ENCODE measurements at places on chromosomes 3 and 15.

DNA sequence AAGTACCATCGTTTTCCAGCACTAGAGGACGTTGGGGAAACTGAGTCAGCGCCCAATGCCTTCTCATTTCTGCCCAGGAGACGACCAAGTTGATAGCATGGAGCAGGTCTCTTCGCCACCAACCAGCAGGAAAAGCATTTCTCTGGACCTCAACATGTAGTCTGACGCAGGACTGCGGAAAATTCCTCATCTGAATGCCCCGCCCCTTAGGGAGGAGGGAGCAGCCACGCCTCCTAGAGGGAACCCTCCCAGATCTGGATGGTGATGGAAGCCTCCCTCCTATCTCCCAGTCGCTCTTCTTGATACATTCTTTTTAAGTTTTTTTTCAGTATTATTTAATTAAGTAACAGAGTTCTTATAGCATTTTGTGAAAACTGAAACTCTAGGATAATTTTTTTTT is 17.4 kb upstream of the MINDY4B start:
- no peak for DNase-seq

GRCh38 chr3:194672876-194673275 is 885 bp upstream of the LSG1 start:
- no peak for DNase-seq

DNA sequence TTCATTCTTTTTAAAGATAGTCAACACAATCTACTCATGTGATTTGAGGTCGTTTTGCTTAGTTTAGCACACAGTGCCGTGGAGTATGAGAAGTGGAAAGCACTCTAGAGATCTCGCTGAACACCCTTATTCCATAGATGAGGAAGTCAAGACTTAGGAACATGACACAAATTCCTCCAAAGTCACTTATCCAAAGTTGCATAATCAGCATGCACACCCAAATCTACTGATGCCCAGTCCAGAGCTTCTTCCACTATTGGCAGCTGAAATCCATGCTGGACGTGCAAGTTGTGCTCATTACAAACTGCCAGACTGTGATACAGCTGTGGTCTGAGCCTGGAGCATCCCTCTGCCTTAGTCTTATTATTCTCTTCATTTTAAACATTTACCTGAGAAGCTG is 83.5 kb upstream of the ZNF280D start:
- no peak for DNase-seq

- DNase-seq = no peak
These were observed 18.8 kb downstream of the MYL3 start for GRCh38 chr3:46844397-46844796.

GRCh38 chr3:159877924-159878323 is 110.7 kb upstream of the IL12A start:
- DNase-seq = no peak

DNA sequence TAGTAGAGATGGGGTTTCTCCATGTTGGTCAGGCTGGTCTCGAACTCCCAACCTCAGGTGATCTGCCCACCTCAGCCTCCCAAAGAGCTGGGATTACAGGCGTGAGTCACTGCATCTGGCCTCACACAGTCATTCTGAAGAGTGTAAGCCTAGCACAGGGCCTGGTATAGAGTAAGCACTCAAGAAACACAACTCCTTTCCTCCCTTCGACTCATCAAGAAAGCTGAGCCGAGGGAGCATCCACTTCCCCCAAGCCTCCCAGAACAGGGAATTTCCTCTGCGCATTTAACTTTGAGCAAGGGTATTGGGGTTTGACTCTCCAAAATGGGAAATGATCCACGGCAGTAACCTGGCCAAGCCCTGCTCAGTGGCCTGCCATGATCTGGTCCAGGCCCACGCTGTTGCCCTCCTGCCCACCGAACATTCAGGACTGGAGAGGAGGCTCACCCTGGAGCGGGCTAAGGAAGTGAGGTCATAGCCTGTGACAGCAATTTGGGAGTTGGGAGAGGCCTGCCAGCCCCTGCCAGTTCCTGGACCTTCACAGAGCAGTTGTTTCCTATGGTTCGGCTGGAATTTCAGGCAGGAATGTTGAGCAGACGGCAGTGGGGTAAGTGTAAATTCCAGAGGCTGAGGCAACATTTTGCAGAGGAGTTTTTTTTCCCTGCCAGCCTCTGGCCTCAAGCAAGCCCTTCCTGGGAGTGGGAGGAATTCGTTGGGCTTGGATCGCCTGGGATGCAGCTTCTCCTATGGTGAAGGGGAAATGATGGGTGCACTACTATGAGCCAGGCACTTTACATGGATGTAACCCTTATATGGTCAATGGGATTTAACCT is 21.2 kb upstream of the SMAD3 start:
- DNase-seq = no peak

DNA sequence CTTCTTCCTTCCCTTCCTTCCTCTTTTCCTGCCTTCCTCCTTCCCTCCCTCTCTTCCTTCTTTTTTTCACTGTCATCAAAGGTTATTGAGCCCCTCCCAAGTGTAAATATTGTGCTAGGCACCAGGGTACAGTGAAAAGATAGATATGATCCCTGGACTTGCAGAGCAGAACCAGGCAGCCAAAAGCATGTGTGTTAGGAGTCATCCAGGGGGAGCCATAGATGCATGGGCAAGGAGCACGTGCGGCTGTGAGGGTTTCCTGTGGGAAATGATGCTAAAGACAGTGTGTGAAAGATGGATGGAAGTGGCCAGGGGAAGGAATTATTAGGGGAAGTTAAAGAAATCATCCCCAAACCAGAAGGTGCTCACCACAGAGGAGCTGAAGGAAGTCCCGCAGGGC is 65.2 kb downstream of the NR2F2 start:
- DNase-seq = no peak

- DNase-seq = peak; percentile 46
These were observed 19.1 kb upstream of the ADGRG7 start for GRCh38 chr3:100590114-100590839.

GRCh38 chr3:66478960-66479359 is 21.9 kb downstream of the LRIG1 start:
- no peak for DNase-seq

- no peak for DNase-seq
These were observed 141.4 kb downstream of the TP63 start for GRCh38 chr3:189772584-189772983.

- no peak for DNase-seq
These were observed 1.2 kb downstream of the NT5DC2 start for GRCh38 chr3:52532517-52532837.

GRCh38 chr3:30457726-30458125 is 148.7 kb upstream of the TGFBR2 start:
- no peak for DNase-seq

GRCh38 chr15:63244976-63245645 is 32.3 kb upstream of the APH1B start:
- DNase-seq = no peak

DNA sequence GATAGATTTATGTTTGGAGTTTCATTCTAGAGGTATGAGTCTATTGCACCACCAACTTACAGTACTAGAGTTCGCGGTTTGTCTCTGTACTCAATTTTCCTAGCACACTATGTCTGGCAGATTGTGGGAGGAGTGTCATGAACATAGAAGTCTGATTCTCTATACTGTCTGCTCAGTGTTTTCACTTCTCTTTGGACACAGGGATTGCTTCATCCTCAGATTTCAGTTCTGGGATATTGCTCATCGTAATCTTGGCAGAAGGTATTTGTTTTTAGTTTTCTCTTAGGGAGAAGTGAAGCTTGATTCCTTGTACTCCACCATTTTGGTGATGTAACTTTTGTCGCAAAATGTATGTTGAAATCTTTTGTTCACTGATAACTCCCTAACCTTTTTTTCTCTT is 27.8 kb upstream of the AZI2 start:
- DNase-seq = no peak

DNA sequence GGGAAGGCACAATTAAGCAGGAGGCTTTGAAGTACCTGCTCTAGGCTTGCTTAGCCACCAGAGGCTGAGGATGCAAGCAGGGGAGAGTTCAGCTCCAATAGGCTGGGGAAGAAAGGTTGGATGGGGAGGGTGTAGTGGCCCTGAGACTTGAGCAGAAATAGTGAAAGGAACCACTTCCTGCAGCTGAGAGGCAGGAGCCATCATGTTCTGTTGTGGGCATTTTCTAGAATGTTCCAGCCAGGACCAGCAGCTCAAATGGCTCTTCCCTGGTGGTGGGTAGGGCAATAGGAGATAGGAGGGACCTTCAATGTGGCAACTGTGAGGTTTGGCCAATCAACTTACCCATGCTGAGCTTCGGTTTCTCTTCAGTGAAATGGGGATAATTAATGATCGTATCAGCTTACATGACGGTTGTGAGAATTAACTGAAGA is 79.1 kb upstream of the CGNL1 start:
- no peak for DNase-seq

DNA sequence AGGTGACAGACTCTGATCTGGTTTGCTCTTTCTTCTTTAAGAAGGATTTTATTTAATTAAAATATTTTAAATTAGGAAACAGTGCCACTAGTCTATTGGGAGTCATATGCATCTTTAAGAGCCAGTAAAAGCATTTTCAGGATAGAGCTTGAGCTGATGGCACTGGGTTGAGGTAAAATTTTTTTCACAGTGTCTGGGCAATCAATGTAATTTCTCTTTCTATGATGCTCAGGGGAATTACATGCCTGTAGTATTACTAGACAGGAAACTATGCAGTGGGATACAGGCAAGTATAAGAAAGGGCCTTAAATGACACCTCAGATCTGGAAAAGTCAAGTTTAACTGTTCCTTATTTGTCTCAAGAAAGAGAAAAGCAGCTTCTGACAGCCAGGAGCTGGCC is 76.4 kb downstream of the GAP43 start:
- DNase-seq = no peak

DNA sequence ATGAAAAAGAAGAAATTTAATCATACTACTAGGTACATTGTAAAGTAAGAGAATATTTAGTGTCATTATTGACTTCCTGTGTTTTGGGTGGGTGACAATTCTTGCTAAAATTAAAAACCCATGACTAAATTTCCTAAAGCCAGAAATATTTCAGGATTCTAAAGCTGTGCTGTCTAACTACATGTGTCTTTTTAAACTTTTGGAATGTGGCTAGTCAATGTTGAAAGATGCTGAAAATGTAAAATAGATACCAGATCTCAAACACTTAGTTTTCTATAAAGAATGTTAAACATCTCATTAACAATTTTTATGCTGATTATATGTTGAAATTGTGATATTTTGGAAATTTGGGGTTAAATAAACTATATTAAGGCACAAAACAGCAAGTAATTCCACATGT is 308.9 kb upstream of the TMCO5A start:
- no peak for DNase-seq

DNA sequence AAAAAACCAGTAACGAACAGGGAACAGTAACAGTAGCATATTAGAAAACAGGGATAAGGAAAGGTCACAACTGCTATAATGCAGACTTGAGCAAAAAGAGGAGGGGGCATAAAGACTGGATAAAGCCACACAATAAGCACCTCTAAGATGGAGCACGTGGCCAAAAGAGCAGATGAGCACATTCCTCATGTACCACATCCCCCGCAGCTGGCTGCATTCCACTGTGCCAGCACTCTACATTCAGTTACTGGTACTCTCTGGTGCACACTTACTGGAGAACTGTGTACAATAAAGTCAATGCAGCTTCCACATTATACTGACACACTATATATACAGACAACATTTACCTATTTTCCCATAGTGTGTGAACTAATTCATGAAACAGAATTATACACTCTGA is 64.7 kb downstream of the UBE3A start:
- no peak for DNase-seq

- DNase-seq = no peak
These were observed 501.3 kb downstream of the NTRK3 start for GRCh38 chr15:87755226-87755625.

Data from activated naive CD4-positive, alpha-beta T cell treated with anti-CD3 and anti-CD28 coated beads, Interleukin-2, amount 50 U/mL, for 16 hours (primary cell).